ENCODE measurements at places on chromosomes 11 and 22. TPM values are rescaled to one million over a fixed set of nuclear protein-coding genes. Genes with fewer than 3 reads are reported as not detected.

DNA sequence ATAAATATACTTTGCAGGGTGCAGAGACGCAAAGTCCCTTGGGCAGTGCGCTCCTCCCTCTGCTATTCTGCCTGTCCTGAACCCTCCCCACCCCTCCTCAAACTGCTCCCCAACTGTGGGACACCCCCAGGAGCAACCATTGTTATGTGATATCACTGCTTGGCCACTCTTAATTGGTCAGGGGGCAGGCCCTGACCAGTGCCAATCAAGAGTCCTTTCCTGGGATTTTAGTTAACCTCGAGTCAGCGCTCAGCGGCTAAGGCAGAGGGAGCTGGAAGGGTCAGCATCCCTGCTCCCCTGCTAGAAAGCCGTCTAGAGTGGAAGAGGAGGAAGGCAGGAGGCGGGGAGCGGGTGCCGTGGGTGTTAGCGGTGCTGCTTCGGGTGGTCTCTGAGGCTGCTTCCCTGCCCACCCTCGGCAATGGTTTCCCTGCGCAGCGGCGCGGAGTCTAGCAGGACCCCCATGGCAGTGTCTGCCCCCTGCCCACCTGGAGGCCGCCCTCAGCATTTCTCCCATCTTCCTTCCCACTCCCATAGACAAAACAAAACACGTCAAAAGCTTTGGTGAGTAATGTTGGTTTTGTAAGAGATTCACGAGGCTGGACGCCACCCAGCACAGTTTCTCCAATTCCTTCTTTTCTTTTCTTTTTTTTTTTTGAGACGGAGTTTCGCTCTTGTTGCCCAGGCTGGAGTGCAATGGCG is 38.4 kb upstream of the A4GALT start:
- DNase-seq: no peak

GRCh38 chr11:72066855-72067254 is 13.5 kb downstream of the NUMA1 start:
- no peak for DNase-seq

GRCh38 chr11:45373506-45374035 is 87.4 kb upstream of the SYT13 start:
- DNase-seq: no peak

TEX54 gene
- total RNA-seq: not detected

Data from RPMI7951 (cell line).